ENCODE measurements at places on chromosomes 2 and 18. TPM values are rescaled to one million over a fixed set of nuclear protein-coding genes. Genes with fewer than 3 reads are reported as not detected.

The PDCL3 gene
- total RNA-seq: 23.5 TPM

The NRP2 gene
- total RNA-seq: 25.5 TPM

- H3K27me3 ChIP-seq: no peaks in the 10 kb centered on the region
- H3K4me3 ChIP-seq: no peak overlapping the region
- peaks cover 28% of the 10 kb centered on the region for H3K36me3 ChIP-seq
- peaks cover 94% of the 10 kb centered on the region for H3K4me1 ChIP-seq
Observed at GRCh38 chr18:48942554-48943261, 8.1 kb downstream of the SMAD7 start.

- DNase-seq: no peak
- H3K4me1 ChIP-seq: peaks cover 27% of the 10 kb centered on the region
- no peak overlapping the region for H3K27ac ChIP-seq
Observed at GRCh38 chr2:10550206-10551001, 102.3 kb upstream of the ODC1 start.

DNA sequence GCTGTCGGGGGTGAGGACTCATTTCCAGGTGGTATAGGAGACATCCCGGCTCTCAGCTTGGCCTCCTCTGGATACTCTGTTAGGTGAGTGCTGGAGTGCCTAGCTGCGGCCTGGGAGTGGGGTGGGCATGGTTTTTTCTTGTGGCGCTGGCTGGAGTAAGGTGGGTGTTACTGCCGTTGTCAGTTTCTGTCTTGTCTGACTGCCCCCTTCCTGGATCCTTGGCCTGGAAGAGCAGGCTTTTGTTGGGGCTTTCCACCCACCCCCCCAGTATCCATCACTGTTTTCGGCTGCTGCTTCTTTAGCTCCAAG lies 69.2 kb downstream of the DGKD start:
- H3K4me3 ChIP-seq: no peak overlapping the region
- peaks cover 52% of the 10 kb centered on the region for H3K4me1 ChIP-seq
- peak overlapping the region; percentile 75 for H3K27ac ChIP-seq
- no peaks in the 10 kb centered on the region for H3K27me3 ChIP-seq

DNA sequence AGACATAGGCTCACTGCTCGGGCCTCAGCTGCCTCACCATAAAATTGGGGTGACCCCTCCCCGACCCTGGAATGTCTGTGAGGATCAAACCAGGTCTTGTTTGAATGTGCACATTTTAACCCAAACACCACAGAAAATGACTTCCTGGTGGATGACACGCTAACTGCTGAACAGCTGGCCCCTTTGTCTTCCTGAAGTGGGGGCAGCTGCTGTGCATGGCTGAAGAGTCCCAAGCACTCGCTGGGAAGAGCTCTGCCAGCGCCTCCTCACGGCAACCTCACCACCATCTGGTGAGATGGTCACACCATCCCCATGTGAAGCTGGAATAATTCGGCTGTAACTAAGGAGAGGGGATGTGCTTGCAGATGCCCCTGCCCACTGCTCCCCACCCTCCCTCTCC lies 34.0 kb downstream of the AQP12A start:
- H3K36me3 ChIP-seq: no peaks in the 10 kb centered on the region
- H3K27me3 ChIP-seq: peaks cover 100% of the 10 kb centered on the region
- no peaks in the 10 kb centered on the region for H3K4me1 ChIP-seq

DNA sequence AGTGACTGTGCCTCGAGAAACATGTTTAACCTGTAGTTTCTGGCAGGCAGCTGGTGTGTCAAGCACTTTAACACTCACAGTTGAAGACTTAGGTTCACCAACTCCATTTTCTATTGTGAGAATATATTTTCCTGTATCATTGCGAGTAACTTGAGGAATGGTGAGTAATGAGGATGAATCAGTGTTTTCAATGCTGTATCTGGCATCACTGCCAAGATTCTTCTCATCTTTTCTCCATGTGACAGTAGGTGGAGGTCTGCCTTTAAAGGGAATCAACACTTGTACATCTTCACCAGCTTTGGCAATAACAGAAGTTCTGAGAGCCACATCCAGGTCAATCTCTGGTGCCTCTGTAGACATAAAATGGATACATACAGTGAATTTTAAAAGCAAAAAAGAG lies 72.8 kb downstream of the PLEKHA3 start:
- DNase-seq: no peak
- H3K4me1 ChIP-seq: no peaks in the 10 kb centered on the region
- H3K27ac ChIP-seq: no peak overlapping the region
- no peaks in the 10 kb centered on the region for H3K27me3 ChIP-seq
- H3K36me3 ChIP-seq: peaks cover 14% of the 10 kb centered on the region

DNA sequence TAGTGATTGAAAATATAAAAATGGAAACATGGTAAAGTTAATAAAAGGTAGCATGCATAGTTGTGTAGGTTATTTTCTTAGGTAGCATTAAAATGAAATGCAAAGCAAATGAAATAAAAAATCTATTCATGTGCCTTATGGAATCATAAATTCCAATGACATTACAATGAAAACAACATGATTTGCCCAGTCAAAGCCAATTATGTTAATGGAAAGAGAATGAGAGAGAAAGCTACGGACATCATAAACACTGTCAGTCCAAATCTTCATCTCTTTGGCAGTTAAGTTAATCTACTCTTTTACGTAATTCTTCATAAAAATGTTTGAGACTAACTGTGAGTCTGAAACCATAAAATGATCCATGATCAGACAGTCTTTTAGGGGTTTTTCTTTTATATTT lies 636.7 kb upstream of the SYT4 start:
- H3K27me3 ChIP-seq: no peaks in the 10 kb centered on the region
- H3K36me3 ChIP-seq: no peaks in the 10 kb centered on the region
- no peaks in the 10 kb centered on the region for H3K4me1 ChIP-seq
- H3K4me3 ChIP-seq: no peak overlapping the region

DNA sequence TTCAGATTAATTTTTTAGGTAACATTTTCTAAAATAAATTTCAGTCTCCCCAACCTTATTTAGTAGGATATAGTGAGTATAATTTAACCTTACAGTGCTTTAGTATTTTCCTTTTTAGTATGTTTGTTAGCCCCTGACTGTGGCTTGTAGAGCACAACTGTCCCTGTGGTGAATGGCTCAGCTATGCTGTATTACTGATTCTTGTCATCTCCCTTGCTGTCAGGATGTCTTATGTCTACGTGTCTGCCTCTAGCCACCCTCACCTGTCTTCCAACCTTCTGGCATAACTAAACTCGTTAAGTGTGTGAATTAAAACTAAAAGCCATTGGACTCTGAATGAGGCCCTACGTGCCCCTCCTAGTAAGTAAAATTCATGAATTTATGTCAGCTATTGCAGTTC lies 18.4 kb downstream of the MRPS9 start:
- no peaks in the 10 kb centered on the region for H3K27me3 ChIP-seq
- H3K36me3 ChIP-seq: no peaks in the 10 kb centered on the region
- H3K4me3 ChIP-seq: no peak overlapping the region
- DNase-seq: no peak
- no peak overlapping the region for H3K27ac ChIP-seq

GRCh38 chr18:34223893-34224422 lies 755 bp downstream of the NOL4 start:
- no peaks in the 10 kb centered on the region for H3K4me1 ChIP-seq
- no peak overlapping the region for H3K4me3 ChIP-seq
- no peak for DNase-seq

DNA sequence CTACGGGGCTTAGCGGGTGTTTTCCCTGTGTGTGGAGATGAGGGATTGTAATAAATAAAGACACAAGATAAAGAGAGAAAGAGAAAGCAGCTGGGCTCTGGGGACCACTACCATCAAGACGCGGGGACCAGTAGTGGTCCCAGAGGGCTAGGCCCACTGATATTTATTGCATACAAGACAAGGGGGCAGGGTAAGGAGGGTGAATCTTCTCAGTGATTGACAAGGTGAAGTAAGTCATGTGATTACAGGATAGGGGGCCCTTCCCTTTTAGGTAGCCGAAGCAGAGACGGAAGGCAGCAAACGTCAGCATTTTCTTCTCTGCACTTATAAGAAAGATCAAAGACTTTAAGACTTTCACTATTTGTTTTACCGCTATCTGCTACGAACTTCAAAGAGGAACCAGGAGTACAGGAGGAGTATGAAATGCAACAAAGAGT lies 4.5 kb upstream of the GAL3ST2 start:
- H3K27me3 ChIP-seq: no peaks in the 10 kb centered on the region
- H3K36me3 ChIP-seq: no peaks in the 10 kb centered on the region
- no peak overlapping the region for H3K27ac ChIP-seq
- H3K4me1 ChIP-seq: peaks cover 18% of the 10 kb centered on the region
- no peak for DNase-seq
- H3K4me3 ChIP-seq: no peak overlapping the region

- H3K4me3 ChIP-seq: no peak overlapping the region
- H3K27me3 ChIP-seq: no peaks in the 10 kb centered on the region
- H3K36me3 ChIP-seq: no peaks in the 10 kb centered on the region
- H3K27ac ChIP-seq: no peak overlapping the region
- H3K4me1 ChIP-seq: no peaks in the 10 kb centered on the region
- DNase-seq: no peak
Observed at GRCh38 chr18:60146220-60146960, 226.2 kb downstream of the MC4R start.

GRCh38 chr18:59050661-59051057 lies 89.0 kb upstream of the SEC11C start:
- H3K27me3 ChIP-seq: no peaks in the 10 kb centered on the region
- H3K4me3 ChIP-seq: no peak overlapping the region
- DNase-seq: no peak
- H3K27ac ChIP-seq: no peak overlapping the region
- H3K36me3 ChIP-seq: no peaks in the 10 kb centered on the region

GRCh38 chr2:14143435-14143834 lies 489.1 kb upstream of the LRATD1 start:
- no peaks in the 10 kb centered on the region for H3K27me3 ChIP-seq
- no peak overlapping the region for H3K27ac ChIP-seq
- H3K4me3 ChIP-seq: no peak overlapping the region
- DNase-seq: no peak

DNA sequence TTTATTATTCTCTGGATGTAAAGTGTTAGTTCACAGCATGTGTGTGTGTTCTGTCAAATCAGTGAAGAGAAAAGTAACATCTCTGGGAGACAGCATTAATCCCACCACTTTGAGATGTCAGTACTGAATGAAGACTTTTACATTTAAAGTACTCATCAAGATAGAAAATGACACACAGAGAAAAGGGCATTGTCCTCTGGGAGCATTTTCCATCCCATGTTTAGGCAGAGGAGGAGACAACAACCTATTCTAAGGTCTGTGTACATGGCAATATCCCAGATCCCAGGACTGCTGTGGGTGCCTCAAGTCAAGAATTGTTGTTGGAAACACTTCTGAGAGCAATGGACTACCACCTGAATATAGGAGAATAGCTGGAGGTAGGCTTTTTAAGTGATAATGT lies 201.5 kb downstream of the PPP1R1C start:
- DNase-seq: no peak
- no peak overlapping the region for H3K4me3 ChIP-seq
- no peak overlapping the region for H3K27ac ChIP-seq

DNA sequence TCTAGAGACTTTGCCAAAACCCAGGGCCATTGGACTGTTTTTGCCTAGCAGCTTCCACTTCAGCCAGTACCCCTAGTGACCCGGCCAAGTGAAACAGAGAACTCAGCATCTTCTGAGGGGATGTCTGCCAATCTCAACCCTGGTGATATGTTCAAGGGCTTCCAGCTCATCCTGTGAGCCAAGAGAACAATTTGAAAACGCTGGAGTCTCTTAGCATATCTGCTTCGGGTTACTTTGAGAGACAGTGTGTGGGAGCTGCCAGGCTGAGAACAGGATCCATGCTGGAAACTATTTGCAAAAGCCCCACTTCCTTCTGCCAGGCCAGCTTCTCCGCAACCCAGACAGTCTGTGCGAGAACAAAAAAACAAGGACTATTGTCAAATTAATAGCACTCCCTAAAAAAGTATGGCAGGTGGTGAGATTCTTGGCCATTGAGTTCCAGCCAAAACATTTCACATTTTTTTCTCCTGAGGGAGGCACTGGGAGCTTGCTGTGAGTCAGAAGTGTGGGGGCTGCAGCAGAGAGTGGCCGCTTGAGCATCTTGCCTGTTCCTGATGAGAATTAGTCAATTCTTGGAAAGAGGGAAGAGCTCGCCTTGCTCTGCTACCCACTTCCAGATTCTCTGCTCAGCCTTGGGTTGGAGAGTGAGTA lies 395.6 kb upstream of the TRIB2 start:
- no peak overlapping the region for H3K27ac ChIP-seq
- no peaks in the 10 kb centered on the region for H3K36me3 ChIP-seq
- no peak overlapping the region for H3K4me3 ChIP-seq
- no peaks in the 10 kb centered on the region for H3K27me3 ChIP-seq
- H3K4me1 ChIP-seq: peaks cover 42% of the 10 kb centered on the region
- no peak for DNase-seq

- H3K36me3 ChIP-seq: no peaks in the 10 kb centered on the region
- no peaks in the 10 kb centered on the region for H3K27me3 ChIP-seq
- 0 out of 2 replicates have a peak, but pooled peaks cover 3% of the 10 kb centered on the region for H3K4me1 ChIP-seq
Observed at GRCh38 chr18:67621049-67621713, 104.7 kb upstream of the DSEL start.

DNA sequence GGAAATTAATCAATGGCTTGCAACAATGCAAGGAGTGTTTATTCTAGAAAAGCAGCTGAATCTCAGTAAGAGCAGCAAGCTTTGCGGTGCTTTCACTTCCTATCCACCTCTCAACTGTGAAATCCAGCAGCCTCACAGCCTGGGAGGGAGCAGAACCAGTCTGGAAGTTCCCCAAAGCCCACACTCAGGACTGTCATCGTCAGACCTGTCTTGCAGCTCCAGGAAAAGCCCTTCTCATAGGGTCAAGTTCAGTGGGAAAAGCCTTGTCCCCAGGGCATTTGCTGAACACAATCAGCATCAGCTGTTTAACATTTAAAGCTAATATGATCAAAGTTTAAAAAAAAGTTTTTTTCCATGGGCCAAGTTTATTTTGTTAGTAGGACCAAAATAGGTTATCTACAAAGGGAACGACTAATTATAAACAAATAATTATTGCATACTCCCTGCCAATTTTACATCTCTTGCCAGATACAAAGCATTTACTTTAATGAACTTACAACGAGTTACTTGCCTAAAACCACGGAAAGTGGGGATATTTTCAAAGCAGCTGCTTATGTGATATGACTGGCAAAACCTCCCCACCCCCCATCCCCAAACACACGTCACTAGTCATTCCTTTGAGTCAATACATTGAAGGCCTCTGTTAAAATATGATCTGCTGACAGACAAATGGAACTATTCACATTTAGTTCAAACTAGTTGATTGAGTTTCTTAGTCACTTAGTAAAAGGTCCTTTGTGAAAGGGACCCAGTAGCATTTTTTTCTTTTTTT lies 36.8 kb downstream of the PARD6G start:
- DNase-seq: no peak
- peaks cover 9% of the 10 kb centered on the region for H3K27me3 ChIP-seq
- no peaks in the 10 kb centered on the region for H3K36me3 ChIP-seq
- no peak overlapping the region for H3K4me3 ChIP-seq

- no peaks in the 10 kb centered on the region for H3K27me3 ChIP-seq
- no peak overlapping the region for H3K4me3 ChIP-seq
- no peaks in the 10 kb centered on the region for H3K36me3 ChIP-seq
- no peak overlapping the region for H3K27ac ChIP-seq
Observed at GRCh38 chr2:203819434-203820133, 48.0 kb upstream of the CTLA4 start.

DNA sequence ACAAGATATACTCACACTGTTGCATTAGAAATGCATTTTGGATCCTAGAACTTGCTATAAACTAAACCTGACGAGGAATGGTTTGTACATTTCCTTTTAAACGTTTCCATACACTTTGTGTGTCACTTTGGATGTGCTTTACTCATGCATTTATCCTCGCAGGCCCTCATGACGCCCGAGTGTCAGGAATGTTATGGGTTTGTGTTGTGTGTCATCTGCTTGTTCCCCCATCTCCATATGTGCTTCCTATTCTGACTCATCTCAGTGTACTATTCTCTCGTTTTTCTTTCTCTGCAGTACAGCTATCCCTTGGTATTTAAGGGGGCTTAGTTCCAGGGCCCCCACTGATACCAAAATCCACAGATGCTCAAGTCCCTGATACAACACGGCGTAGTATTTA lies 121.5 kb upstream of the RASGRP3 start:
- no peaks in the 10 kb centered on the region for H3K4me1 ChIP-seq
- H3K27me3 ChIP-seq: no peaks in the 10 kb centered on the region
- no peaks in the 10 kb centered on the region for H3K36me3 ChIP-seq
- H3K4me3 ChIP-seq: no peak overlapping the region
- no peak overlapping the region for H3K27ac ChIP-seq

All from PC-9 (cell line).